ENCODE measurements at places on chromosomes 3 and 15.

- no peak for DNase-seq
Measured at GRCh38 chr3:30084971-30085403, 521.4 kb upstream of the TGFBR2 start.

DNA sequence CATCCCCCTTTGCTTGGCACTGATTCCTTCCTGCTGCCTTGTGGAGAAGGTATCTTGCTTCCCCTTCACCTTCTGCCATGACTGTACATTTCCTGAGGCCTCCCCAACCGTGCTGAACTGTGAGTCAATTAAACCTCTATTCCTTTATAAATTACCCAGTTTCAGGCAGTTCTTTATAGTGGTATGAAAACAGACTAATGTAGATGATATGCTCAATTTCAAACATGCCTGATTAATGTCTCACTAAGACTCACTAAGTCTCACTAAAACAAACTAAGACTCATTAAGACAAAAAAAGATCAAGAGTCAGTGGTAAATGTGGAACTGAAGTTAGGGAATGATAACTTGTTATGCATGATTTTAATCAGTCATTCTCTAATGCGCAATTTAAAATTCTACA, 606.6 kb downstream of the RBMS3 start:
- peak; percentile 10 for DNase-seq

- no peak for DNase-seq
Measured at GRCh38 chr3:102614585-102614984, 179.8 kb downstream of the ZPLD1 start.

- peak; percentile 47 for DNase-seq
Measured at GRCh38 chr3:161851941-161852566, 355.4 kb downstream of the OTOL1 start.

DNA sequence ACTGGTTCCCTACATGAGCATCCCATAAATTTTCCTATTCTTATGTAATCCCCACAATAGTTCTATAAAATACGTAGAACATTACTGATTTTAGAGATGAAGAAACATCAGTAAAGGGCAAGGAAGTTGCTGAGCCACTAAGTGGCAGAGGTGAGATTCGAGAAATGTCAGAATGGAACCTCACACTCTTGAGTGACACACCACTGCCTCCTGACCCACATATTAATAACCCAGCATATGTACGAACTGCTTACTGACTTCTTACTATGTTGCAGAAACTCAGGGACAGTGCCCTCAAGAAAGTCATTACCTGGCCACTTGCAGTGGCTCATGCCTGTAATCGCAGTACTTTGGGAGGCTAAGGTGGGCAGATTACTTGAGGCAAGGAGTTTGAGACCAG, 1022.4 kb downstream of the FHIT start:
- DNase-seq = no peak
